ENCODE measurements at places on chromosomes 7 and 10.

DNA sequence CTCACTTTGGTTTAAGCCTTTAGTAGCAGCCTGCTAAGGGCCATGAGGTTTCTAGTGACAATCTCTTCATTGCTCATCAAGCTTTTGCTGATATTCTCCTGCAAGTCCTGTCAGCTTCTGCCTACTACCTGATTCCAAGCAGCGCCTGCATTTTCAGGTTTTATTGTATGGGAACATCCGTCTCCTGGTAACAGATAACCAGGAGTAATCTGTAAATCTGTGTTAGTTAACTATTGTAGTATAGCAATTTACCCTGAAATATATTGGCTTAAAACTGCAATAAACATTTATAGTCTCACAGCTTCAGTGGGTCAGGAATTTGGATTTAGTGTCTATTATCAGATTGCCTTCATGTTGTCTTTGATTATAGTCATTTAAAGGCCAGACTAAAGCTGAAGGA lies 94.0 kb downstream of the MLLT10 start:
- no peak for DNase-seq

DNA sequence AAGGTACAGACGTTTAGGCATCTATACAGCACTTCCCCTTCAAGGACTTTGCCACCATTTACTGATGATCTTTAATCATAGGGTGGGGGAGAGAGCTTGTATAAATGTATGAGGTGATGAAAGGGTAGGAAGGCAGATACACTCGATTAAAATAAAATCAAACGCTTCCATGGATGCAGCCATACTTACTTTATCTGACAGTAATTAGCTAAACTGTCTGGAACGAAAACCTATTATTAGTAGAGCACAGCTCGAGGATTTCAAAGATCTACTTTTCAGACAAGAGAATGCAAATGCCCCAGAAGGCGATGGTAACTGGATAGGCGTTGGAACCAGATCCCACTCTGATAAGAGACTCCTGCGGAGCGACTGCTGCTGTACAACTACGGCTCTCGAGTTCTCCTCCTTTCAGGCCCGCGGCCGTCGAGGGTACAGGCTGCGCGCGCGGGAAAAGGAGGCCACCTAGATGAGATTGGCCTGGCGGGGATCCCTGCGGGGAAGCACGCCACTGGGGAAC lies 3.1 kb upstream of the NKX2-3 start:
- DNase-seq = no peak

- DNase-seq = no peak
Measured at GRCh38 chr7:88775838-88776237, 16.3 kb downstream of the ZNF804B start.

GRCh38 chr10:132483394-132483793 lies 54.2 kb upstream of the INPP5A start:
- no peak for DNase-seq

GRCh38 chr10:79098596-79099015 lies 29.8 kb downstream of the ZMIZ1 start:
- no peak for DNase-seq

DNA sequence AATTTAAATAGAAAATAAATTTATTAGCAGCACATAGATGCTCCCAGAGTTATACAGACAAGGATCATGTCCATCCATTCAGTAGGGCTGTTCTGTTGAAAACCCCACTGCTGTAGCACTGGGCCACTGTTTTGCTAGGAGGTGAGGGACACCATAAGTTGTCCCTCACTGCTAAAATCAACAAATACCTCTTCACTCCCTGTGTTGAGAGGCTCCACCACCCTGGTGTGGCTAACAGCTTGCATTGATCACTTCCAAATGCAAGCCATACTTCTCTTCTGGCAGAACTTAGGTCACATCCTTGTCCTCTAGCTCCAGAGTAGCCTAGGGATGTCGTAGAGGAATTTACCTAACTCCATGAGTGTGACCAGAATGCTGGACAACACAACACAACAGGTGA lies 55.4 kb downstream of the MDFIC start:
- no peak for DNase-seq

DNA sequence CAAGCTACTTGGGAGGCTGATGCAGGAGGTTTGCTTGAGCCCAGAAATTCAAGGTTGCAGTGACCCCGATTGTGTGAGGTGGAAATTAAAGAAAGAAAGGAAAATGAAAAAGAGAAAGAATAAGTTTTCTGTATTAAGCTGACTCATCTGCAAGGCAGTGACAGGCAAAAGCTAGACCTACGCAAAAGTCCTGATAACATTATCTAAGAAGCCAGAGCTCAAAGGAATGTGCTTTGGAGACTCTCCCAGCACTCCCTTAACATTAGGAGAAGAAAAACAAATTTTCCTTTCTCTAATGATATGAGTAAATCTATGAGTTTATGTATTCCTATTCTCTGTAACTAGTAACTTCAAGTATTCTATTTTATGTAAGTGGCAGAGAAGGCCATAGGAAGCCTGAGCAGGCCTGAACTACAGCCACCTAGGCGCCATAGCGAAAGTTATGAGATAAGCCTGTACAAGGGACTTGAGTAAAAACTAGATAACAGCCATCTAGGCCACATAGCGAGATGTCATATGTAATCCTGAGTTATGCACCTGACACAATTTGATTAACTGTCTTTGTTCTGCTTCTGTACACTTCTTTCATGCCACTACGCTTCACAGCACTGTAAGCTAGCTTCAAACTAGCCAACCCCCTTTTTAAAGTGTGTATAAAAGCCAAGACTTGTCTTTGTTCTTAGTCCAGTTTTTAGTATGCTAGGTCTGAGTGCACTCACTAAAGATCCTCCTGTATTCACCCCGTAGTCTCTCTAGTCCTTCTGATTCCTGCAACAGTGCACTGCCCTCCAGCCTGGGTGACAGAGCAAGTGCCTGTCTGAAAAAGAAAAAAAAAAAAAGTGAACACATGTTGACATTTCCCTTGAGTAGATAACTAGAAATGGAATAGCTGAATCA lies 9.4 kb upstream of the ZWINT start:
- no peak for DNase-seq

DNA sequence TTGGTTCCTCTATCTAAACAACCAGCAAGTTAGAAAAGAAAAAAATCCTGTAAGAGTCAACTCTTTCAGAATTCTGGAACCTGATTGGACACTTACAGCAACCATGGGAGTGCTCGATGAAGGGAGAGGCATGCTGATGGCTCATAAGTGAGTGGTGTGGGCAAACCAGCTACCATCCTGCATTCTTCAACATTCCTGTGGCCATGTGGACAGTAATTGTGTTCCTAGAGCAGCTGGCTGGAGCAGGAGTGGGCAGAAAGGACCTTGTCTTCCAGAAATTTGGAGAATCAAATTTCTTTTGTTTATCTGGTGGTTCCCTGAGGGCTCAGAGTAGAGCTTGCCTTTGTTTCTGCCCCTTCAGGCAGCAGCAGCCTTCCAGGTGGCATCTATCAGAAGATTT lies 22.5 kb upstream of the MYL7 start:
- no peak for DNase-seq

DNA sequence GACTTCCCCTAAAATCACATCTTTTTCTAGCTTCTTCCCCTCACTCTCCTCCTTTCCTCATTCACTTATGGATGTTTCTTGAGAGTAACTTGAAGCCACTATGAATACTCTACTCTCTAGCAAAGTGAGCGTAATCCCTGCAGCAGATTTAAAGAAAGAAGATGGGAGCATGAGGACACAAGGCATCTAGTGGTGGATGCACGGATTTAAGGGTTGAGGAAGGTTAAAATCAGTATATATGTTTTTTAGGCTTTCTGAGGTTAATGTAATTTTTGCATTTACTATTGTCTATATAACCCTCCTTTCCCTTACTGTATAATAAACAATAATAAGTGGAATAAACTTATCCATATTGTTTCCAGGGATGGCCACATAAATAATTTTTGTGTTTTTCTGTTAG lies 495.2 kb upstream of the TPK1 start:
- DNase-seq = no peak

DNA sequence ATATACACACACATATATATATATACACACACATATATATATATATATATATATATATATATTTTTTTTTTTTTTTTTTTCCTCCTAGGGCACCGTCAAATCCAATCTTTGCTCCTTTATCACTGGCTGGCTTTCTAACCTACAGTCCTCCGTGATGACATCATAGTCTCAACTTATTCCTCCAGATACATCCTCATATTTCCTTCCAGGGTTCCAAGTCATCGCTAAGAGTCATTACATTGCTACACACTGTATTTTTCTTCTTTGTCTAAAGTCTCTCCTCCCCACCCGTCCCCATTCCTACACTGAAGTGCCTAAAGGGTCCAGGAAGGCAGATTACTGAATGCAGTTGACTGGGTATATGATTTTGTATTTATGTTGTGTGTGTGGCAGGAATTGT lies 1.1 kb upstream of the FAM200A start:
- DNase-seq = no peak

DNA sequence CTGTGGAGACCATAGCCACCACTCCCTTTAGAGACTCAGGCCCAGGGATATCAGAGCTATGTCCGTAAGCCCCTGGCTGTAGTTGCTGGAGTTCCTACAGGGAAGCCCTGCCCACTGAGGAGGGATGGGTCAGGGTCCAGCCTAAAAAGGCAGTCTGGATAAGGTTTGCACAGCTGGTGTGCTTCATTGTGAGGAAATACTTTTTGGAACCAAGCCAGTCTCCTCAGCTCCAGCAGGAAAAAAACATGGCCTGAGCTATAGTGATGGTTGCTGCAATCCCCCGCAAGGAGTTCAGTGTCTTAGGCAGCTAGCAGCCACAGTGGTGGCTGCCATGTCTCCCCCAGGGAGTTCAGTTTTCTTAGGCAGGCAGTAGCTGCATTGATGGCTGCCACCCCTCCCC lies 52.6 kb upstream of the CYP2C8 start:
- no peak for DNase-seq

DNA sequence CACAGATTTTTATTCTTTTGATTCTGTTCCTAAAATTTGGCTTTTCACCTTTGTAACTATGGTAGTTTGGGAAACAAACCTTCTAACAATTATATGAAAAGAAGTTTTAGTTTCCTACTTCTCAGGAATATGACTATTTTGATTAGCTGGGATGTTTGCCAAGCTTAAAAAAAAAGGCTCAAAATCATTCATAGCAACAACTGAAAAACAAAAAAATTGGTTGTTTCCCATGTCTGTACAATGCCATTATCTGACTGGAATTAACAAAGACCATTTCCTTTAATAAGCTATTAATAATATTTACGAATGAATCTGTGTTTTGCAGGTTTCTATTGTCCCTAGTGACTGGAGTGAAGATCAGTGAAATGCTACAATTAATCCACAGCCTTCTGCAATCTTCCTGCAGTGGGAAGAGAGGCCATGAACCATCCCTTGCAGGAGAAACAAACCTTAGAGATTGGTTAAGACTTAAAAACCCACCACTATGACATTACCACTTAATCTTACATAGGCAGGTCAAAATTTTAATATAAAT lies 4.2 kb downstream of the PURB start:
- no peak for DNase-seq

- DNase-seq = no peak
Measured at GRCh38 chr7:25329815-25330214, 101.5 kb upstream of the NPVF start.

GRCh38 chr10:8245131-8245813 lies 190.8 kb downstream of the GATA3 start:
- no peak for DNase-seq

- no peak for DNase-seq
Measured at GRCh38 chr10:70540089-70540788, 61.7 kb downstream of the PALD1 start.

DNA sequence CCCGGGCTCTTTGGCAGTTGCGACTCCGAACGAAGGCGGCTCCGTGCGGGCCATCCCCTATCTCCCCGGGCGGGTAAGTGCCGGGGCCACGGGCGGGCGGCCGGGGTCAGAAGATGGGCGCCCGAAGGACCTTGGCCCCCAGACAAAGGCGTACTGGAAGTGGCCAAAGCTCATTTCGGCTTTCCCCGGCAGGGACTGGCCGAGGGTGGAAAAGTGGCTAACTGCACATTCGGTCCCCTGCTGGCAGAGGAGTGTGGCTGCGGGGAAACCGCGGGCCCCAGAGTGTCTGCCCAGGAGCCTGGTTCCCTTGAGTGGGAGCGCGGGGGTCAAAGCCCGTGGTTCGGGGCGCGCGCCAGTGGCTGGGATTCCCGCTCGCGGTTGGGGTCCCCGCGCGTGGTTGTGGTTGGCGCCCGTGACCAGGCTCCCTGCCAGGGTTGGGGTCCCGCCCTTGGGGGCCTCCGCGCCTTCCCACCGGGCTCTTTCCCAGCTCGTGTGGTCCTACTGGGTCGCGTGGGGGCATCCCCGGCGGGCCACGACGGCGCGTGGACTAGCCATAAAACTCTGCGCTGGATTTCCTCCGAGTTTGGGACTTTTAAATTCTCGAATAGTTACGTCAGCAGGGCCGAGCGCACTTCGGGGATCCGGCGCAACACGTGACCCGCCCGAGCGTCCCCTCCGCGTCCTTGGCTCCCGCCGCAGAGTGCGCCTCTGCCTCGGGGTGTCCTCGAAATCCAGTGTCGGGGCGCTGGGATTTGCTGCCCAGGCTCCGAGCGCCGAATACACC lies 124.4 kb downstream of the TACC2 start:
- no peak for DNase-seq

DNA sequence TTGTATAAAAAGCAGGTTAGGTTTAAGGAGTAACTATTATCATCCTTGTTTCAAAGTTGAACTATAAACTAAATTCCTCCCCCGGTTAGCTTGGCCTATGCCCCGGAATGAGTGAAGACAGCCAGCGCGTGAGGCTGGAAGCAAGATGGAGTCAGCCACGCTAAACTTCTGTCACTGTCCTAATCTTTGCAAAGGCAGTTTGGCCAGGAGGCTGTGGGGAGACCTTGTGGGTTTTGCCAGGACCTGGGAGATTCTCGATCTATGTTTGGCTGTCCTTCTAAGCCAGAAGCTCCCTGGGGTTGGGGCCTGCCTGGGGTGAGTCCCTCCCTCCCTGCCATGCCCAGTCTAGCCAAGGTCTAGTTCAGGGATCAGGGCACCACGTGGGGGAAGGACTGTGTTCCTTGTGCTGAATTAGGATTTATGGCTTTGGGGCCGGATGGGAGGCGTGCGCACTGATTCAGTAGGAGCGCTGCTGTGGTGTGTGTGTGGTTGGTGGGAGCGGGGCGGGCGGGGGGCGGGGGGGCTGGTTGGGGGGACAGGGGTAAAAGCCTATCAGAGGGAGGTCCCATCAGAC lies 871 bp upstream of the GTF2IRD1 start:
- no peak for DNase-seq

DNA sequence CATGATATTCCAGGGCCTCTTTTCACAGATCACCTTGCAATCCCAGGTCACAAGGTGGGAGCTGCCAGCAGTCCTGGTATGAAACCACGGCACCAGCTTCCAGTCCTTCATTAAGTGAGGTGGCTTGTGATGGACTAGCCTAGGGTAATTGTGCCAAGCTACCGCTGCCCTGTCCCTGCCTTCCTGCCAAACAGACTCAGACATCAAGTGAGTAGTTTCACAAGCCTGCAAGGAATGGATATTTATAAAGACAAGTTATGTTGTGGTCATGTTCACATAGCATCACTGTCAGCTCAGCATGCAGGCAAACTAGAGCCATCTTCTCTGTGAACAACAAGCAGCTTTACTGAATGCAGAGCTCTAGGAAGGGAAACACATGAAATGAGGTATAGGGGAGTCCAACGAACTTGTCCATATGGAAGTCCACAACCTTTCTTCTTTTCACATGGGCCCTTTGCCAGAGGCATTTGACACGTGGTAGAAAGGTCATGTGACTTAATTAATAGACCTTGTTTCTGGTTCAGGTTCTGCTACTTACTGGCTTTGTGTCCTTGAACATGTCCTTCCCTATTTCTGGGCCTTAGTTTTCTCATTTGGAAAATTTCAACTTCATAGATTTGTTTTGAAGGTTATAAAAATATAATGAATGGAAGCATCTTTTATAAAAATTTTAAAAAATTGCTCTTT lies 1061.2 kb downstream of the KCNMA1 start:
- DNase-seq = no peak

Data from glomerular endothelial cell (primary cell).